T-helper 17 cell (primary cell): ENCODE measurements at places on chromosomes 5 and 9. TPM values are rescaled to one million over a fixed set of nuclear protein-coding genes. Genes with fewer than 3 reads are reported as not detected.

- H3K4me3 ChIP-seq = no peak overlapping the region
- H3K27me3 ChIP-seq = peaks cover 15% of the 10 kb centered on the region
- peaks cover 4% of the 10 kb centered on the region for H3K36me3 ChIP-seq
- H3K27ac ChIP-seq = no peak overlapping the region
- no peak for DNase-seq
Measured at GRCh38 chr9:91391818-91392217, 30.1 kb upstream of the AUH start.

GRCh38 chr5:38585816-38586215, 29.4 kb upstream of the LIFR start:
- no peak for DNase-seq
- no peak overlapping the region for H3K4me3 ChIP-seq
- H3K27ac ChIP-seq = no peak overlapping the region
- peaks cover 4% of the 10 kb centered on the region for H3K4me1 ChIP-seq
- peaks cover 49% of the 10 kb centered on the region for H3K27me3 ChIP-seq

DNA sequence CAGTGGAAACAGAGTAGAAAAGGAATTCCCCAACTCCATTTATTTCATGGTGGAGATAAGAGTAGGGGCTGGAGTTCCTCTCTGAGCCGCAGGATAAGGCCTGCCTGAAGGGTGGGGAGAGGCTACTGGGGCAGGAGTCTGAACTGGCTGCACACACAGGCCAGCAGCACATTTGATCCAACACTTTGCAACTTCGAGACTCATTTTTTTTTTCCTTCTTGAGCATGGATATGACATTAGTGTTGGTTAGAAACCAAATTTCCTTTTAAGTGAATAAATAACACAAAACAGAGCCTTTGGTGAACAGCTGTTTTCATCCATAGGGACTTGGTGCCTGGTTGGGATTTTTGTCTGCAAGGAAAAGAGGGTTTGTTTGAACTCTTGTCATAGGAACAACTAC, 76.6 kb downstream of the RALGPS1 start:
- H3K27me3 ChIP-seq = peaks cover 17% of the 10 kb centered on the region
- no peak for DNase-seq
- H3K36me3 ChIP-seq = peaks cover 23% of the 10 kb centered on the region

Gene MYMK
- not detected for total RNA-seq

- no peak for DNase-seq
- H3K4me1 ChIP-seq = peaks cover 13% of the 10 kb centered on the region
- peaks cover 23% of the 10 kb centered on the region for H3K27me3 ChIP-seq
- H3K4me3 ChIP-seq = no peak overlapping the region
- no peaks in the 10 kb centered on the region for H3K36me3 ChIP-seq
Measured at GRCh38 chr9:88237479-88237961, 99.2 kb upstream of the SPATA31C2 start.

- peaks cover 2% of the 10 kb centered on the region for H3K36me3 ChIP-seq
- H3K27me3 ChIP-seq = no peaks in the 10 kb centered on the region
- H3K4me3 ChIP-seq = no peak overlapping the region
- peak overlapping the region; percentile 75 for H3K27ac ChIP-seq
- no peak for DNase-seq
- H3K4me1 ChIP-seq = peaks cover 11% of the 10 kb centered on the region
Measured at GRCh38 chr5:172952034-172952511, 7.2 kb upstream of the RPL26L1 start.

Gene KIF20A
- 0.27 TPM for total RNA-seq

- H3K4me1 ChIP-seq = peaks cover 48% of the 10 kb centered on the region
- peak overlapping the region; percentile 84 for H3K4me3 ChIP-seq
- no peaks in the 10 kb centered on the region for H3K36me3 ChIP-seq
- peak overlapping the region; percentile 94 for H3K27ac ChIP-seq
- DNase-seq = no peak
- H3K27me3 ChIP-seq = no peaks in the 10 kb centered on the region
Measured at GRCh38 chr5:142013734-142014521, 1.1 kb upstream of the GNPDA1 start.

Gene ARL14EPL
- not detected for total RNA-seq

Gene FGD3
- 142 TPM for total RNA-seq

Gene GABRA6
- not detected for total RNA-seq

DNA sequence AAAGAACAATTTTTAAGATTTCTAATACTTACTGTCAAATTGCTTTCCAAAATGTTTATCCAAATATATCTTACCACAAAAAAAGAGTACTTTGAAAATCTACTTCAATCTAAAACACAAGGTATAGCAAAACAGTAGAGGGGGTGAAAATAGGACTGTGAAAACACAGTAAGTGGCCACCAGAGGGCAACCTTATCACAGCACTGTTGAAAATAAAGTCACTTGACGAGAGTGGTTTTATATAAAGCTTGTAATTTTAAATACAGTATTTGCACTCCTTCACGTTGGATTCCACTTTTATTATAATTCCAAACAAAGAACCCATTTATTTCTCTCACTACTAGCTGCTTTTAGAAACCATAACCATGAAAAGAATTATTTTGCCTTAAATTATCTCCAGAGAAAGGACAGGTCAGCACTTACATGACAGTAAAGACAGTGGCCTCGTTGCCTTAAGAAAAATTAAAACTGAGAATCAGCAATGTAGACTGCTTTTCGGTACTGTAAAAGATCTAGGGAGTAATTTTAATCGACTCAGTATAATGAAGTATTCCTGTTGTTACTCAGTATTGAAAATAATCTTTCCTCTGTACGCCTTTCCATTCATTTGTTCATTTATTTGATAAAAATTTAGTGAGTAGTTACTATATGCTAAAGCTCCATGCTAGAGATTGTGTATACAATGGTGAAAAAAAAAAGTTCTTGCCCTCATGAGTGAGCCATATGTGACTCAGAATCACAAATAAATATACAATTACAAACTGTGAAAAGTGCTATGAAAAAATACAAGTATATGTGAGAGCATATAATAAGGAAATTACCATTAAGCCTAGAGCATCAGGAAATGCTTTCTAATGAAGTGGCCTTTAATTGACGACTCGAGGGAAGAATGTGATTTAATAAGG, 40.0 kb upstream of the CDK5RAP2 start:
- H3K36me3 ChIP-seq = peaks cover 4% of the 10 kb centered on the region
- peaks cover 14% of the 10 kb centered on the region for H3K4me1 ChIP-seq
- DNase-seq = peak; percentile 18
- H3K27me3 ChIP-seq = no peaks in the 10 kb centered on the region

DNA sequence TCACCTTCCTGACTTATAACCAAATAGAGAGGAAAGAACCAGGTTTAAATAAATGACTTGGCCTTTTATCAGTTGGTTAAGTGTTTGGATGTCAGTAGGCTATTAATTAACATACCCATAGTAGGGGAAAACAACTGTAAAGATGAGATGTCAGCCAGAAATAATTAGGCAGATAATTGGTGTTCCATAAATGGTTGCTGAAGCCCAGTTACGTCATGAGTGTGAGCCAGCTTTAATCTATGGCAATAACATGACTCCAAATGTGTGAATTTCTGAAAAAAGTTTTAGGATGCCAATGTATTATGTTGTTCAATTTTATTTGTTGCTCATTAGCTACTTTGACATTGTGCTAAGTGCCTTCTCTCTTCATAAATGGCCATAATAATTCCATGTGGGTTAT, 180.5 kb downstream of the FBXL7 start:
- H3K27me3 ChIP-seq = no peaks in the 10 kb centered on the region
- no peaks in the 10 kb centered on the region for H3K4me1 ChIP-seq
- no peak overlapping the region for H3K27ac ChIP-seq
